Right atrium auricular region (tissue), 2 donors: ENCODE measurements at places on chromosomes 6 and 20. TPM values are rescaled to one million over a fixed set of nuclear protein-coding genes. Genes with fewer than 3 reads are reported as not detected.

- DNase-seq, result no peak
These were observed 815 bp downstream of the SPATA2 start for GRCh38 chr20:49914310-49915117.

DNA sequence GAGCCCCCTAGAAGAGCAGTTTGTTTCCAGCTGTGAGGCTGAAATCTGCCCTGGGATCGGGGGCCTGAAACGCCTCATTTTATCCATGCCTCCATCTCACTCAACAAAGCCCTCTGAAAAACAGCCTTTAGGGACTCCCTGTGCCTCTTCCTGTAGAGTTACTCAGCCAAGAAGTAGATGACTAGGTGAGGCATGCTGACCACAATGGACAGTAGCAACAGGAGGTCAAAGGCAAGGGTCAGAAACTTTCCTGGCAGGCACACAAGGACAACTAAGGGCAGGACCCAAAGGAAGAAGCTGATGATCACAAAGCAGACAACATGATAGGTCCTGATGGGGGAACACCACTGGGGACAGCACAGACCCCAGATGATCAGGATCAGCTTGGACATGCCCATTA is 12.8 kb downstream of the MAS1L start:
- no peak for DNase-seq

DNA sequence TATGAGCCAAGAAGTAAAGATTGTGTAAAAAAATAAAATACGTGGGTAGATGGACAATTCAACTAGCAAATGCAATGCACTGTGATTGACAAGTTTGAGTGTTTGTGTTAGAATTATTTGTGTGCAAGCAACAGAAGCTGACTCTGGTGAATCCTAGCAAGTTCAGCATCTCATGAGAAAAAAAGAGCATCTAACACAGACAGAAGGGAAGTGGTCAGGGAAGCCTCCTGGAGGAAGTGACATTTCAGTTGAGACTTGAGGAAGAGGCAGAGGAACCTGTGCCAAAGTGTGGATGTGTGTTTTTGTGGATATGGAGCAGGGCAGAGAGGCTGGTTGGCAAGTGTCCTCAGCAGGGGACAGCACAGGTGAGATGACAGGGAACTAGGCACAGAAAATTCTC is 248.7 kb downstream of the ZNF217 start:
- no peak for DNase-seq

- peak; percentile 73 for DNase-seq
These were observed 56.6 kb upstream of the RREB1 start for GRCh38 chr6:7050872-7051779.

GRCh38 chr6:46491201-46491627 is at the start of gene RCAN2:
Gene RCAN2 (minus strand): TSS chr6:46491449.
- peak; percentile 74 for DNase-seq

ADGRG6 gene
- 20.6 TPM for total RNA-seq

IL17F gene
- not detected for total RNA-seq
